ENCODE measurements at places on chromosomes 11 and 22.

DNA sequence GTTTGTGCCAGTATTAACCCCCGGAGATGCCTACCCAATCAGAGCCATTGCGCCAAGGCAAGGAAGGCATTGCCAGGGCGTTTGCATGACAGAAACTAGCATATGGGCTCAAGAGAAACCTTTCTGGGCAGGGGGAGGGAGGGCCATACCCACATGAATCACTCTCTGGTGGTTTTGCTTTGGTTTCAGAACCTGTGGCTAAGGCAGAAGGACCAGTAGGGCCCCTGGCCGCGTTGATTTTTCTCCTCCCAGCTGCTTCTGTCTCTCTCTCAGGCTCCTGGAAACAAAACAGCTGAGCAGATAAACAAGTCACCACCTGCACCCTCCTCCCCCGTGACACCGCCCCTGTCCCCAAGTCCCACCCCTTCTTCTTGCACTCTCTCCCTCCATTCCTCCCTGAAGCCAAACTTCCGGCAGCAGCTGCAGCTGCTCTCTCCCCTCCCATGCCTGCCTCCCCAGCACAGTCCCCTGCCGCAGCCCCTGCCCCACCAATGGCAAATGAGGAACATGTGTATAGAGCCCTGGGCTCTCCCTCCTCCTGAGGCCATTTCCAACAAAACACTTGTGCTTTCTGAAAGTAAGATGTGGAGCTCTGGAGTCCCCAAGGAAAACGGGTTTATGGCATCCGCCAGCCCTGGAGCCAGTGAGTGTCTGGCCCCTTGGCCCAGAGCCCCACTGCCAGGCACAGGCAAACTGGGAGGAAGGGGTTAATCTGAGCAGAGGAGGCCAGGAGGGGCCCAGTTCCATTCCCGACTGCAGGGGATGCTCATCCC is 39.0 kb upstream of the ADA2 start:
- no peak for DNase-seq

- DNase-seq, result no peak
Observed at GRCh38 chr11:128417607-128418324, 169.6 kb downstream of the ETS1 start.

GRCh38 chr11:44446366-44446762 is 119.1 kb upstream of the CD82 start:
- DNase-seq, result no peak

DNA sequence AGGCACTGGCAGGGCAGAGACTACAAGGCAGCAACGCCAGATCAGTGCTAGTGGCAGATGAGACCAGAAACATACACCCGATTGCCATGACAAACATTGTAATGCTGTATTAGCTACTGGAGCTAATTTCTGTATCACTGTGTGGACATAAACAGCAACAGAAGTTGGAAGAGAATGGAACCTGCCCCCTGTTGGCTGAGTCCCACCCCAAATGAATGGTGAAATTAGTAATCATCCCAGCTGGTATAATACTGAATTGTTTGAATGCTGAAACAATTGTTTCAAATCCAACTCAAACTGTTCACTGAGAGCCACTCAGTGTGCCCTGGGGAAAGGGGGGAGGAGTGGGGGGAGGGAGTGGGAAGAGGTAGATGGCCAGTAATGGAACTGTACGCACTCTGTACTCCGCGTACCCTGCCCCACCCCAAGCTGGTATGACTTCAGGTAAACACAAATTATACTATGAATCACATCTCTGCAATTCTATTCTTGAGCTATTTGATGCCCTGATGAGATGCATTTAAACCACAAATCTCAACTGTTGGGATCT is 11.2 kb upstream of the BIRC3 start:
- DNase-seq, result no peak

GRCh38 chr11:82183346-82183745 is 550.3 kb downstream of the FAM181B start:
- DNase-seq, result no peak

DNA sequence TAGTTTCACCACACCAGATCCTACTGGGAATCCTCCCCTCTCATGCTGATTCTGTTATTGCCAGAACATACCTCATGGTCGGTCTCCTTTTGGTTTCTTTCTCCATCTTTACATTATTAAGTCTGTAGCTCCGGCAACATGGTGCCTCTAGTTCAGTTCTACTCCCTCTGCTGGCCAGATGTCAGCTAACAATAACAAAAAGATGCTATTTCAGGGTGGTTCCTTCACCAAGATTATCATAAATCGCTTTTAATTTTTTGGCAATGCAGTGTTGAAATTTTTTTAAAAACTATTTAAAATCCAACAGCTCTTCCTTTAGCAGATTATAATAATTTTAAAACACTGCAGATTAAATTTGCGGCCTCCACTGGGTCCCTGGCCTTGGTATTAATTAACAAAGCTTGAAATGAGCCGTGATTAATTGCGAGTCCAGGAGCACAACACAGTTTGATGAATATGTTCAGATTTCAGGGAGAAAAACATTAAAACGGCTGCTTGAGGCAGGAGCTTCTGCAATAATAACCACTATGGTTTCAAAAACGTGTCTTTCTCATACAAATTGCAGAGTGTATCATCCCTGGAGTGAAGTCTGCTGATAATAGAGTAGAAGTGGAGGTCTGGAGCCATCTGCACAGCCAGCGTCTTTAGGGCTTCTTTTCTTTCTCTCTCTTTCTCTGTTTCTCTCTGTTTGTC is 492.9 kb upstream of the KIRREL3 start:
- no peak for DNase-seq

GRCh38 chr11:132347156-132348090 is 977.0 kb downstream of the NTM start:
- DNase-seq, result no peak

GRCh38 chr11:105574974-105575373 is 34.9 kb upstream of the GRIA4 start:
- DNase-seq, result no peak

DNA sequence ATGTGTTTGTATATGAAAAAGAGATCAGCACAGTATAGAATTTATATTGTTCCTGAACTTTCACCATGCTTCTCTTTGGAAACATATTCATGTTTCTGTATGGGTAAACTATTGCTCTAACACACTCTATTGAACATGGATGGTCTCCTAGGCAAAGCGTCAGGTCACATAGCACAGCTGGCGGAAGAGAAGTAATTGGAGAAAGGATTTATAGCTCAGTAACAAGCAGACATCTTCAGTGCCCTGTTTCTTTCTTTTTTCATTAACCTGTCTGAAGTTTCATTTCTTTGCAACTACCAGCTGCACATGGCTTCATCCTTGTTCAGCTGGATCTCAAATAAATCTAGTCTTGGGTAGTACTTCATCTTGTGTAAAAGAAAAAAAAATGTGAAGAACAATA is 84.4 kb upstream of the TRPC6 start:
- no peak for DNase-seq

All from activated CD8-positive, alpha-beta memory T cell treated with anti-CD3 and anti-CD28 coated beads for 4 hours (primary cell).